ENCODE measurements at places on chromosomes 11 and 22. TPM values are rescaled to one million over a fixed set of nuclear protein-coding genes. Genes with fewer than 3 reads are reported as not detected.

- no peak for DNase-seq
- H3K27me3 ChIP-seq, result no peaks in the 10 kb centered on the region
- no peak within 1 kb of the TSS for H3K4me3 ChIP-seq
- peak within 1 kb of the TSS; percentile 37 for H3K27ac ChIP-seq
- no peaks in the 10 kb centered on the region for H3K36me3 ChIP-seq
- H3K4me1 ChIP-seq, result no peaks in the 10 kb centered on the region
Observed at GRCh38 chr11:104897891-104898684, at the start of gene CASP12. Gene CASP12, minus strand, starts transcription at chr11:104898460.

- no peak overlapping the region for H3K27ac ChIP-seq
- no peak overlapping the region for H3K4me3 ChIP-seq
- H3K36me3 ChIP-seq, result no peaks in the 10 kb centered on the region
- H3K4me1 ChIP-seq, result no peaks in the 10 kb centered on the region
- no peaks in the 10 kb centered on the region for H3K27me3 ChIP-seq
Observed at GRCh38 chr11:44620328-44620725, 54.9 kb downstream of the CD82 start.

DNA sequence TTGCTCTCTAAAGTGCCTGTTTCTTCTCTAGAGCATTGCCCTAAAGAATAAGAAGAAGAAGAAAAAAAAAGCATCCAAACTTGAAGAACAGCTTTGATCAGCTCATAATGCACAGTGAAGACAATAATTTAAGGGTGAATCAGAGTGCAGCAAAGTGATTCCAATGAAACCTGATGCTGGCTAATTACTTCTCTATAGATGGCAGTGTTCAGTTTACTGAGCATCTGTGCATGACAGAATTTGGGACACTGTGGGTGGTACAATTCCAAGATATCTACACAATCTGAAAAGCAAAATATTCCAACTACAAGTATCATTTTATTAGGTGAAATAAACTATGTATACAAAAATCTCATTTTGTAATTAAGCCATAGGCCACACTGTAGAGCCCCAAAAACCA, 450.5 kb upstream of the CCDC90B start:
- DNase-seq, result no peak
- H3K27me3 ChIP-seq, result no peaks in the 10 kb centered on the region
- H3K27ac ChIP-seq, result no peak overlapping the region
- H3K4me3 ChIP-seq, result no peak overlapping the region

DNA sequence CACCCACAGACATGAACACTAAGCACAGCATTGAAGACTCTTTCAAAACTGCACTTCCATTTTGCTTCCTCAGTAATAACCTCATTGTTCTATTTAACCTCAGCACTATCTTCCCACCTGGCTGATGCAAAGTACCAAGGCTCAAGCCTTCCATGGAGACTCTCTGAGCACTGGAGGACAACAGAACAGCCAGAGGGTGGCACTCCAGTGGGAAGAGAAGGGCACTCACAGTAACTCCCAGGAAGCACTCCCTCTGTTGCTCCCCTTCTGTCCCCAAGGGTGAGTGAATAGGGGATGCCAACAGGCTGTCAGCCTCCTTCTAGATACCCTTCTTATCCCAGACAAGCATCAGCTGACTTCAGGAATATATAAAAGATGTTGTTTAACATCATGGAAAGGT, 3.5 kb downstream of the ME3 start:
- no peaks in the 10 kb centered on the region for H3K27me3 ChIP-seq
- no peak for DNase-seq
- H3K36me3 ChIP-seq, result no peaks in the 10 kb centered on the region
- no peaks in the 10 kb centered on the region for H3K4me1 ChIP-seq
- no peak overlapping the region for H3K27ac ChIP-seq
- H3K4me3 ChIP-seq, result no peak overlapping the region

DNA sequence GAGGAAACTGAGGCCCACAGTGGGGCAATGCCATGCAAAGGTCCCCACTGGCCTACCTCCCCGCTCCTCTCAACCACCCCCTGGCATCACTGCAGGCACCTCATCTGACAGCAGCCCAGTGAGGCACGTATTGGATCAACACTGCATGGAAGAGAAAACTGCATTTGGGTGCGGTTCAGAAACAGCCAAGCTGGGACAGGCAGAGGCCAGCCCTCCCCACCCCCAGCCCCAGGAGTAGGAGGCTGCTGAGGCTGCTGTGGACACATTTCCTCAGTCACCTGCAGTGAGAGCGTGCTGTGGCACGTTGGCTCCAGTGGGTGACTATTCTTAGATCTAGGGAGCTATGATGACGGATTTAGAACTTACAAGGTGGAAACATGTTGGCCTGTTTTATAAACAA, 63.7 kb downstream of the KCNC1 start:
- no peak overlapping the region for H3K27ac ChIP-seq
- DNase-seq, result no peak
- no peak overlapping the region for H3K4me3 ChIP-seq
- H3K4me1 ChIP-seq, result no peaks in the 10 kb centered on the region

GRCh38 chr11:105609341-105609781, 512 bp upstream of the GRIA4 start:
- DNase-seq, result no peak
- H3K4me3 ChIP-seq, result peak overlapping the region; percentile 28
- peaks cover 3% of the 10 kb centered on the region for H3K27me3 ChIP-seq
- H3K36me3 ChIP-seq, result no peaks in the 10 kb centered on the region
- H3K27ac ChIP-seq, result no peak overlapping the region

DNA sequence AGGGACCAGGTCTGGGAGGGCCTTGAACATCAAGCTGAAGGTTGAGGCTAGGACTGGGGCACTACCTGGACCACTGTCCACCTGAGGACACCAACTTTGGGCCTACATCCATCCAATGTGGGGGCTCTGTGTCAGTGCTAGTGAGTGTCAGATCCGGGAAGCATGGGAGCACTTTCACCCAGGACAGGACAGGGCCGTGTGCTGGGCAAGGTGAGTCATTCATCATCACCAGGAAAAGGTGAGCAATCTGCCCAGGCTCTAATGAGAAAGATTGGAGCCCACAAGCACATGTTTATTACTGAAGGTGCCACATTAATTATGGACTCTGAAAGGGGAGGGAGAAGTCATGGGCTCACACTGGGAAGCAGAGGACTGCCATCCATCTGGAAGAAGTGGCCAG, 39.7 kb upstream of the DRD2 start:
- no peaks in the 10 kb centered on the region for H3K4me1 ChIP-seq
- no peak overlapping the region for H3K27ac ChIP-seq
- DNase-seq, result no peak
- no peak overlapping the region for H3K4me3 ChIP-seq

- DNase-seq, result no peak
- no peaks in the 10 kb centered on the region for H3K36me3 ChIP-seq
- H3K27me3 ChIP-seq, result no peaks in the 10 kb centered on the region
- peaks cover 60% of the 10 kb centered on the region for H3K4me1 ChIP-seq
- peak overlapping the region; percentile 90 for H3K27ac ChIP-seq
Observed at GRCh38 chr11:57309106-57310059, 15.4 kb downstream of the TNKS1BP1 start.

DNA sequence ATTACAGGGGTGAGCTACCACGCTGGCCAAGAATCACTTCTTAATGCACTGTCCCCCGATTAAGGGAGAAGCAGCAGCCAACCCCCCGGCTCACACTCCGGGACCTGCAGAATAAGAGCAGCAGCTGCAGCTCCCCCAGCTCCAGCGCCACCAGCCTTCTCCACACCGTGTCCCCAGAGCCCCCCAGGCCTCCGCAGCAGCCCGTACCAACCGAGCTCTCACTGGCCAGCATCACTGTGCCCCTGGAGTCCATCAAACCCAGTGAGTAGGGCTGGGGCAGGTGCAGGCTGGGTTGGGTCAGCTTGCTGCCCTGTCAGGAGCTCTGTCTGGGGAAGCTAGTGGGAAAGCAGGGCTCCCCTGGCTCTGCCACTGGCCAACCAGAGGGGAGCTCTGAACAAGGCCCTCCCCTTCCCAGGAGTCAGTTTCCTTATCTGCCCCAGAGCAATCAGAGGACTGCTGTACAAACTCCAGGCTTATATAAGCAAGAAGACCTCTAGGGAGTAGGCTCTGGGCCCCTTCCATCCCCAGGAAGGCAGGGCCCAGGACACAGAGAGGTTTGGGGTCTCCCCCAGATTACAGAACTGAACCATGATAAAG, 8.5 kb upstream of the SH3BP1 start:
- no peaks in the 10 kb centered on the region for H3K36me3 ChIP-seq
- no peak overlapping the region for H3K27ac ChIP-seq
- no peak overlapping the region for H3K4me3 ChIP-seq
- H3K27me3 ChIP-seq, result no peaks in the 10 kb centered on the region

GRCh38 chr11:125532668-125533067, 36.6 kb upstream of the FEZ1 start:
- H3K4me3 ChIP-seq, result no peak overlapping the region
- no peaks in the 10 kb centered on the region for H3K36me3 ChIP-seq
- H3K27ac ChIP-seq, result no peak overlapping the region
- H3K27me3 ChIP-seq, result no peaks in the 10 kb centered on the region
- no peak for DNase-seq

DNA sequence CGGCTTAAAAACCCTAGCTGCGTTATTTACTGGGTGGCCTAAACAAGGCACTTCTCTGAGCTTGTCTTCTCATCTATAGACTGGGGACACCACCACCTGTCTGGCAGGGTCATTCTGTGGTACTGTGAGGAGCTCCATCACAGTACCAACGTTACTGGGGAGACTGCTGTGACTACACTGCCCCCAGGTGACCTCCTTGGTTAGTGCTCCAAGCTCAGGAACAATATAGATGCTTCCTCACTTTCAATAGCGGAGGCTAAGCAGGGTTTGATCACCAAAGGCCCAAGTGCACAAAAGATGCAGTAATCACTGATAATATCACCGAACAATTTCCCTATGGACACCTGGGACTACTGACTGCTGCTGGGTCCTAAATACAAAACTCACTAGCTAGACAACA, 18.8 kb downstream of the PRPF19 start:
- H3K4me1 ChIP-seq, result no peaks in the 10 kb centered on the region
- H3K36me3 ChIP-seq, result no peaks in the 10 kb centered on the region
- no peak for DNase-seq

DNA sequence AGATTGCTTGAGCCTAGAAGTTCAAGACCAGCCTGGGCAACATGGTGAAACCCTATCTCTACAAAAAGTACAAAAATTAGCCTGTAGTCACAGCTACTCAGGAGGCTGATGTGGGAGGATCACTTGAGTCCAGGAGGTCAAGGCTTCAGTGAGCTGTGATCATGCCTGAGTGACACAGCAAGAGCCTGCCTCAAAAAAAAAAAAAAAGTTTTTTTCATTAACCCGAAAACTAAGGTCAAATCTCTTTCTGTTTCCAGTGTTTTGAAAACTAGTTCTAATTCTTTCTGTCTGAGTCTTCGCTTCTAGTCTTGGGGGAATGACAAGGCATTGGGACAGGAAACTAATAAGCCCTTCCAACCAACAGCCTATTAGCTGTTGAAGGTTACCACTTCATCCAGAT, 57.6 kb downstream of the LIF start:
- DNase-seq, result no peak
- H3K27me3 ChIP-seq, result no peaks in the 10 kb centered on the region

GRCh38 chr11:84260862-84261261, 974.7 kb upstream of the CCDC90B start:
- no peaks in the 10 kb centered on the region for H3K27me3 ChIP-seq
- no peak for DNase-seq
- H3K4me1 ChIP-seq, result no peaks in the 10 kb centered on the region

DNA sequence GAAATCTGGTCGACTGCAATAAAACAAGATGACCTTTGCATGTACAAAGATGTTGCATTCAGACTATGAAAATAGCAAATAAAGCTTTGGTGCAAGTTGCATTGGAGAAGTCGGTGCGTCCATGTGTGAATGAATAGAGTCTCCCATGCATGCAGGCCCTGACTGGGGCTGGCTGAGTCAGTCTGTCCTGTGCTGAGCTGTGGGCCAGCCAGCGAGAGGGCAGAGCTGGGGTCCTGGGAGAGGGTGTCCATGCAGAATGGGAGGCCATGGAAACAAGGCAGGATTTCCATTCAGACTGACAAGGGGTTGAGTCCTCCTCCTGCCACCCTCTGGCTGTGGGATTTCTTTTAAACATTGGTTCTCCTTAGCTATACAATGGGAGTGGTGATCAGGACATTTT, 2.3 kb upstream of the CRYBB3 start:
- no peaks in the 10 kb centered on the region for H3K4me1 ChIP-seq
- no peak for DNase-seq
- no peak overlapping the region for H3K4me3 ChIP-seq
- H3K27me3 ChIP-seq, result no peaks in the 10 kb centered on the region
- H3K36me3 ChIP-seq, result peaks cover 4% of the 10 kb centered on the region

GRCh38 chr22:38172832-38173640, 8.6 kb downstream of the PLA2G6 start:
- no peaks in the 10 kb centered on the region for H3K4me1 ChIP-seq
- no peaks in the 10 kb centered on the region for H3K27me3 ChIP-seq
- H3K36me3 ChIP-seq, result no peaks in the 10 kb centered on the region
- H3K27ac ChIP-seq, result peak overlapping the region; percentile 56

- H3K27me3 ChIP-seq, result no peaks in the 10 kb centered on the region
- no peaks in the 10 kb centered on the region for H3K4me1 ChIP-seq
- H3K4me3 ChIP-seq, result no peak overlapping the region
- DNase-seq, result no peak
- H3K36me3 ChIP-seq, result no peaks in the 10 kb centered on the region
Observed at GRCh38 chr22:45448431-45448830, 34.9 kb downstream of the RIBC2 start.

DNA sequence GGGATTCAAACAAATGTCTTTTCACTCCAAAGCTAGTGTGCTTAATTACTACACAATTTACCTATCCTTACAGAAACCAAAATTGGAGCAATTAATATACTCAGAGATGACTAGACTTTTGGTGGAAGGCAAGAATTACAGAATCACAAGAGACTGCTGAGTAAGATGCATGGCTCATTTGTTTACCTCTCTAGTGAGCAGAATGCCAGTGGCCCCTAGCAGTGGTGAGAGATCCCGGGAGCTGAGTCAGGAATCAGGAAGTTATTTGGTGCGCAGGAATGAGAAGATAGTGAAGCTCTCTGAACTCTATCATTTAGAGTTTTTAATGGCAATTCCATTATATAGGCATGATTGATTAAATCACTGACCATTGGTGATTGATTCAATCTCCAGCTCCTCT, 188.9 kb upstream of the SESN3 start:
- no peak overlapping the region for H3K27ac ChIP-seq
- no peak overlapping the region for H3K4me3 ChIP-seq

- no peak for DNase-seq
- no peaks in the 10 kb centered on the region for H3K27me3 ChIP-seq
- no peaks in the 10 kb centered on the region for H3K4me1 ChIP-seq
- H3K36me3 ChIP-seq, result no peaks in the 10 kb centered on the region
- H3K4me3 ChIP-seq, result no peak overlapping the region
Observed at GRCh38 chr22:47293368-47294221, 531.1 kb downstream of the TBC1D22A start.

- no peaks in the 10 kb centered on the region for H3K4me1 ChIP-seq
- DNase-seq, result no peak
Observed at GRCh38 chr11:32821517-32821916, 8.2 kb upstream of the PRRG4 start.

Gene GATD1
- total RNA-seq, result 18.6 TPM

Gene ART1
- total RNA-seq, result not detected

Gene DCHS1
- 4.1 TPM for total RNA-seq

Gene OR8D1
- not detected for total RNA-seq

Gene CDC42BPG
- total RNA-seq, result 10.1 TPM

Gene TXNRD2
- 13.3 TPM for total RNA-seq

Gene IFITM10
- total RNA-seq, result 2.0 TPM

Gene MISFA
- total RNA-seq, result 1.6 TPM

Gene ZBTB16
- total RNA-seq, result 76.4 TPM

Gene C22orf42
- 0.31 TPM for total RNA-seq

All from pancreas (tissue), 10 donors.